K562 (cell line): ENCODE measurements at places on chromosomes 2 and 18.

- no peak for DNase-seq
These were observed 88.0 kb downstream of the ACTR3 start for GRCh38 chr2:113977660-113978523.

GRCh38 chr2:65067806-65068553, 11.8 kb downstream of the CEP68 start:
- no peak for DNase-seq

DNA sequence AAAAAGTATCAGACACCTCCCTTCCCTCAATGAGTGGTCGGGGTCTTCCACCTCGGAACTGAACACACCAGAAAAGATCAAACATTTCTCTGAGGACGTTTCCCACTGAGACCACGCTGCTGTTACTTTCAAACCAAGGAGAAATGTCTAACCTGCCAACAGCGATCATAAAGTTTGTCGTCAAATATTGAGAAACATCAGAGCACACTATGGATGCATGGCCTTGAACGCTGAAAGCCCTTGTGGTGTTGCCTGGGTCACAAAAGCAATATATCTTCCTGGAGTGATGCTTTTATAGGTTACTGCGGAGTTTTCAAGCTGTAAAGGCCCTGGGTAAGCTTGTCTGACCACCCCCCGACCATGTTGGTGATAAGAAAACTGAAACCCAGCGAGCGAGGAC, 70.2 kb upstream of the ID2 start:
- DNase-seq: no peak

DNA sequence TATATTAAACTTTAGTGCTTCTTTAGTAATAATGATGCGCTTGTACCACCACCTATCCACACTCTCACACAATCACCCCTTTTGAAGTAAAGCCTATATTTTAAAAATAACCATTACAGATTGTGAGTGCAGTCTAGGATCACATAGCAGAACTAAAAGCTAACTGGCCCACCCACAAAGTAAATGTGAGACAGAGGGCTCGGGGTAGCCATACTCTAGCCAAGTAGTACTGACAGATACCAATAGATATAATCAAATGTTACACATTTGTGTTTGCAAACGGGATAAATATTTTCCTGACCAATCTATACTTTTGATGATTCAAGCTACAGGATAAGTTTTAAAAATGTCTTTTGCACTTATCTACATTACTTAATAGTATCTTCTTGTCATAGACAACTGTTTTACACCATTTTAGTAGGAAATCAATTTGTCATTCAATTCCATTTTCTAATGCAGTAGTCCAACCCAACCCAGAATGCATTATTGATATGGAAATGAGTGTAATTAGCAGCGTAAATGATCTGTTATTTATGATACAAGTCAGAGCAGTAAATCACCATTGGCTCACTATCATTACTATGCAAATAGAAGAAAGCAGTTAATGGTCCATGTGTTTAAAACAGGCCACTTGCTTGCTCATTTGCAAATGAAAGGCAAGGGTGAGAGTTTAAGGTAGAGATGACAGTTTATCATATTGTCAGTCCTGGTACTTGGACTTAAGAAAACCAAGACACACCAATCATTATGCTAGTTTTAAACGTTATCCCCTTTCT, 111.8 kb downstream of the ERBB4 start:
- no peak for DNase-seq

DNA sequence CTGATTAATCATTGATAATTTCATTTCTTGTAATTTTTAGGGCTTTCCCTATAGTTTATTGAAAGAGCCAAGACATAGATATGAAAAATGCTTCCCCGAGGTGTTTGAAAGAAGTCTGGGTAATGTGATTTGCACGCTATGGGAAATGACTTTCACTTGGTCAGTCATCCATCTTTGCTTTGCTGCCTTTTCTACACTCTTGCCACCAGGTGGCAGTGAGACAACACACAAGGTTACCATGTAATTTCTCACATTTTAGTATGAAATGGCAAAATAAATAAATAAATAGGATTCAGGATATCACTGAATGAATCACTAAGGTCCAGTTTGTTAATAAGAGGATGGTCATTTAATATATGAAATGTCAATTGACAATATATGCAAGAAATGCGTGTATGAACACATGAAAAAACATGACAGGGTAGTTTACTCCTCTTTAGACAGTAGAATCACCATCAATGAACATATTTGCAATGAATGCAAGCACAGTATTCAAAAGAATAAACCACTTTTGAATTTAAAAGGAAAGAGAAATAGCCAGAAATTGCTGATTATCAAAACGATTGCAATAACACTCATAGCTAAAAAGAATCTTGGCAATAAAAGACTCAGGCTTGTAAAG, 52.2 kb upstream of the KCNH7 start:
- peak; percentile 32 for DNase-seq

DNA sequence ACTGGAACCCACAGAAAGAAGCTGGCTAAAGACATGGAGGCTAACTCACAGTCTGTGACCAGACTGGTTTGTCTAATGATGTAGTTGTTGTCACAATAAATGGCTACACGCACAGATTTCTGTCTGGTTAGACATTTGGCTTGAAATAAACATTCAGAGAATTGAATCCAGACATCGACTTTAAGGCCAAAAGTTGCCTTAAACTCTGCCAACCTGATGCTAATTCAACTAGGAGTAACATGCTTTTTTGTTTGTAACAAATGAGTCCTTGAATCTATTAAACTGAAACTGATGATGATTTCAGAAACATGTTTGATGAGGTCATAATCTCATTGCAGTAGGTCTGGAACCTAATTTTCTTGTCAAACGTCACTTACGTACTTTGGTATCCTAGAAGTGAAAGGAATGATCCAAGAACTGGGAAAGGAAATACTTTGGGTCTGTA, 123.8 kb downstream of the ERBB4 start:
- DNase-seq: no peak

DNA sequence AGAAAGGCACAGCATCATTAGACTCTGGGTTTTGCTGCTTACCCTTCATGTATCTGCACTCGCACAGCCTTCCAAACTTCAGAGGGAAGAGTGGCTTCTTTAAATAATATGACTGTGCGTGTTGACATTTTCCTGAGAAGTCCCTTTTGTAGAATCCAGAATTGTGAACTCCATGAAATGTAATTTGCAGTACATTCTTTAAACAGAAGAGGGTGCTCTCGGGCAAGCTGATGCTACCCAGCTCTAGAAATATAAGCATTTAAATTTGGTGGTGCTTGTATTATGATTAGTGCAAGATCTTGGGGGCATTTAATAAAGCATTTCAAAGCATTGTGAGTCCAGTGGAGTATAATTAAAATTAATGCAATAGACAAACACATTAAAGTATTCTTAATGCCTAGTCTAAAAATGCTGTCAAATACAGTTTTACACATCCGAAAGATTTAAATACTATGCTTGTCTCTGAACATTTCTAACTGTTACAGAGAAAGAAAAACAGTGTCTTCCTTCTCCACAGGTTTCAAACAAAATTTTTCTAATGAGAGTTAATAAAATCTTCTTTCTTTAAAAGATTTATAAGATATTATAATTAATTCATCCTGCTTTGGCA, 17.3 kb upstream of the GTF2A1L start:
- DNase-seq: peak; percentile 23

DNA sequence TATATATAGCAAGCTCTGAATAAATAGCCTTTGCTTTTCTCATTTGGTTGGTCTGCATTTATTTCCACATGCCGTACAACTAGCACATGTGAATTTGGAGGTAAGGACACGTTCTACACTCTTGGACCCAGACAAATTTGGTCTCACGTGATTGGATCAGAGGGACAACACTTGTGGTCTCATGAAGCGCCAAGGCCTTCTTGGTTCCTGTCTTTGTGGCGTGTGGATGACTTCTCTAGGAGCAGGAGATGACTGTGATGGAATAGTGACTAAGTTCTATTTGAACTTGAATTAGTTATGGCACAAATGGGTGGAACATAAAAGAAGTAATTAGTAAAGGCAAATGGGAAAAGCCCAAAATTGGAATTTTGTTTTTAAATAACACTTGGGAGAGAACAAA, 206.9 kb downstream of the BCL2 start:
- no peak for DNase-seq

DNA sequence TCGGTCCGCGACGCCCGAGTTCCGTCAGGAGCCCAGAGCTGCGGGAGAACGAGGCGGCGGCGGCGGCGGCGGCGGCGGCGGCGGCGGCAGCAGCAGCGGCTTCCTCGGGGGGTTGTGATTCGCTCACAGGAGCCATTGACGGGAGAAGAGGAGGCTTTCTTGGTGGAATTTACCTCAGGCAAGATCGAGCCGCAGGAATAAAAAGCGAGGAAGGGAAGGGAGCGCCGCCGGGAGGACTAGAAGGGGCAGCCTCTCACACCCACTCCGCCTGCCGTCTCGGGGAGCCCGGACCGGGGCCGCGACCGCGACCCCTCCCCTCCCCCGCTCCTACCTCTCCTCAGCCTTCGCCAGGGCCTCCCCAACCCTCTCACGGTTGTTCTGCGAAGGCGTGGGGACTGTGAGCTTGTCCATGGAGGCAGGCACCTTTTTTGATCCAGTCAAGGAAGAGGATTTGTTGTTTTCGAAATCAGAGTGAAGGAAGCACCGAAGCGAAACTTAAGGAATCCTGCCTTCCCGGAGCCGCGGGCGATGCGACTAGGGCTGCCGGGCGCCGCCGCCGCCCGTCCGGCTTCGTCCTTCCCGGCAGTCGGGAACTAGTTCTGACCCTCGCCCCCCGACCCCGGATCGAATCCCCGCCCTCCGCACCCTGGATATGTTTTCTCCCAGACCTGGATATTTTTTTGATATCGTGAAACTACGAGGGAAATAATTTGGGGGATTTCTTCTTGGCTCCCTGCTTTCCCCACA, 506 bp downstream of the BMPR2 start:
- DNase-seq: peak; percentile 21

GRCh38 chr2:59232394-59233165, 991.5 kb upstream of the FANCL start:
- no peak for DNase-seq
